ENCODE measurements at places on chromosomes 12 and 14.
A peak's percentile ranks its signal among the peaks of the same experiment; 100 is the strongest.

DNA sequence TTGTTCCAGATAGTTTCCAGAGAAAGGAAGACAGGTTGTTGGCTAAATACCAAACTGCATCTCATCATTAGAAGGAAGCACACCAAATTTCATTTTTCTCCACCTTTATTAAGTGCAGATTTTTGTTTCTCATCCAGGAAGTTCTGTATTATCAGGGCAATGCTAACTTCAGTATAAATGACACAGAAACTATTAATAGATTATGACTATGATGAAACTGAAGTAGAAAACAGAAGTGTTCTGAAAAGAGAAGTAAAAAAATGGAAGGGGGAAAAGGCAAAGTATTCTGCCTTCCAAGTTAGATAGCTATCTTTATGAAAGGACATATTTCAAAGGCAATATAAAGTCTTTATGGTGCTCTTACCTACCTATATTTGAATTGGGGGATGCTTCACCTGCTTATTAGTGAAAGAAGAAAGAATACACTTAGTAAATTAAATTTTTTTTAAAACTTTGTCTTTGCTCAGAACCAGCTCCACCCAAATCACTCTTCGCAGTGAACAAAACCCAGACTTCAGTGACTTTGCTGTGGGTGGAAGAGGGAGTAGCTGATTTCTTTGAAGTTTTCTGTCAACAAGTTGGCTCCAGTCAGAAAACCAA, 223.9 kb downstream of the PTPRO start:
- DNase-seq = no peak

GRCh38 chr14:95227279-95227860, 70.0 kb upstream of the DICER1 start:
- DNase-seq = no peak

DNA sequence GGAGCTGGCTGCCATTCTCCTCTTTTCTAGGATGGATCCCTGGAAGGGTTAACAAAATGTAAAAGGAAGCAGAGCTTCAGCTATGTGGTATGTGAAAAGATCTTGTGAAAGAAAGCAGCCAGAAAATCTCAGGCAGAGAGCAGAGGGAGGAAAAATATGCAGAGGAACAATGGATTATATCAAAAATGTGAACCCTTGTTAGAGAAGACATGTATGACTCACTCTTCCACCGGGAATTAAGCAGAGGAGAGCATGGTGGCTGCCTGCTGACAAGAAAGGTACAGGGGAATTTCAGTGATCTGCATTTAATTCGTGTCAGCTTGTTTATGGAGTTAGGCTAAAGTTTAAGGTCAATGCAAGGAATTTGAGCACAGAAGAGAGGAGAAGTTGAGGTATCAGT, 46.3 kb downstream of the KCNA1 start:
- no peak for DNase-seq

DNA sequence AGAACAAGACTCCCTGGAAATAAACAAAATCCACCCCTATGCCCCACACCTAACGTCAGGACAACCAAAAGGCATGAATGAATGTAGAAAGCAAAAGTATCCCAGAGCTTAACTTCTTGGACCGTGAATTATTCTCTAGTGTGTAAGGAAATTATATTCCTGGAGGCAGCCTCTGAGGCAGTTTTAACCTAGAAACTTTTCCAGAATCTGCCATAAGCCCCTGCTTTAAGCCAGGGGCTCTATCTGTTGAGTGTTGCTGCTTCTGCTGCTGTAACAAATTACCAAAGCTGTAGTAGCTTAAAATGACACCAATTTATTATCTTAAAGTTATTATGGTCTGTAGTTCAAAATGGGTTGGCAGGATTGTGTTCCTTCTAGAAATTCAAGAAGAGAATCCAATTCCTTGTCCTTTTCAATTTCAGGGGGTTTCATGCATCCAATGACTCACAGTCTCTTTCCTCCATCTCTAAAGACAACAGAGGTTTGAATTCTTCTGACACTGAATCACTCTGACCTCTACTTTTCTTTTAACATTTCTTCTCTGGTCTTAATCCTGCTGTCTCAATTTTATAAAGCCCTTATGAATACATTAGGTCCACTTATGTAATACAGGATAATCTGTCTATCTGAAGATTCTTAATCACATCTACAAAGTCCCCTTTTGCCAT, 242.7 kb downstream of the ATXN7L3B start:
- no peak for DNase-seq

DNA sequence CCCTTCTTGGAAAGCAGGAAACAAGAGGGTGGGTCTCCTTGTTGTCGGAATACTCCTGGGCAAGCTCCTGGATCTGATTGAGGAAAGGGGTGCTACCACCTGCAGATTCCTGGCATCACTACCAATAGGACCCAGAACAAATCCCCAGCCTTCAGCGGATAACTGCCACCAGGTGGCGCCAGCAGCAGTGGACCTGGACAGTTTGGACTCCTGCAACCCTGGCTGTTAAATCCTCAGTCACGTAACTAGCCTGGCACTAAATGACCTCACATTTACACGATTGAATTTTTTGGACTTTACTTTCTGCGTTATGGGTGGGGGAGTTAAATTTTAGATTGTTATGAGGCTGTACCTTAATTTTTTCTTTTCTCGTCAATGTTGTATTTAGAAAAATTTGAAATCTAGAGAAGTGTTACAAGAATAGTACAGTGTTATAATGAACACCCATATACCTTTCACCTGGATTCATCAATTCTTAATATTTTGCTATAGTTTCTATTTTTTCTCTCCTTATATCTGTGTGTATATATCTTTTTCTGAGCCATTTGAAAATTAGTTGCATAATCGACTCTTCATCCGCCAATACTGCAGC, 95.6 kb downstream of the GAS2L3 start:
- peak; percentile 89 for DNase-seq

Measured in H9 (cell line).